Ureter (tissue), 1 donor: ENCODE measurements at places on chromosomes 13 and 19. TPM values are rescaled to one million over a fixed set of nuclear protein-coding genes. Genes with fewer than 3 reads are reported as not detected.
A peak's percentile ranks its signal among the peaks of the same experiment; 100 is the strongest.

DNA sequence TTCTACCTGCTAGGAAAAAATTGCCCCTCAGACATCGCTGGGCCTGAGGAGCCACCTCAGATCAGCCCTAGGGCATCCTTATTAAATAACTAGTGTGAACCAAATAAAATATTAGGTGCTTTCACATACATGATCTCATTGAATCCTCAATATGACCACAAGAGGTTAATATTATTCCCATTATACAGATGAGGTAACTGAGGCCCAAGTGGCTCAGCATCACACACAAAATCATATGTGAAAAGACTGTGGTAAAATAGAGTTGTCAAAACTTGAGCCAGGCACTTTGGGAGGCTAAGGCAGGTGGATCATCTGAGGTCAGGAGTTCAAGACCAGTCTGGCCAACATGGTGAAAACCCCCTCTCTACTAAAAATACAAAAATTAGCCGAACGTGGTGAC is 2.9 kb upstream of the DMKN start:
- DNase-seq: no peak

DNA sequence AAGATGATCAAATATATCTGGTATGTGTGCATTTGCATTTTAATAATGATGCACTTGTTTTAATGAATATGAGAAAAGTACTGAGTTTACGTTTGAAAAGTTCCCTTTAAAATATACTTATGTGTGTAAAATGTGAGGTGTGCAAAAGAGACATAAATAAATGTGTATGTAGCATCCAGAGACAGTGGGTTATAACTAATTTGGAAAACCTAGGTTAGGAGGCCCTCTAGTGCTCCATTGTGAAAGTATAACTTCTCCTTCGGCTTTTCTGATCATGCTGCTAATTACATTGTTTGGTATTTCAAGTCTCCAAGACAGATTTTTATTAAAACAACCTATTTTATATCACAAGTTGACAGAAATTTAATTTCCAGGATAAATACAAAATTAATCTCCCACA is 30.1 kb downstream of the SCEL start:
- no peak for DNase-seq

Gene KLK1
- total RNA-seq: 0.60 TPM

Gene THSD1
- total RNA-seq: 6.0 TPM

Gene NAPA
- total RNA-seq: 158 TPM

DNA sequence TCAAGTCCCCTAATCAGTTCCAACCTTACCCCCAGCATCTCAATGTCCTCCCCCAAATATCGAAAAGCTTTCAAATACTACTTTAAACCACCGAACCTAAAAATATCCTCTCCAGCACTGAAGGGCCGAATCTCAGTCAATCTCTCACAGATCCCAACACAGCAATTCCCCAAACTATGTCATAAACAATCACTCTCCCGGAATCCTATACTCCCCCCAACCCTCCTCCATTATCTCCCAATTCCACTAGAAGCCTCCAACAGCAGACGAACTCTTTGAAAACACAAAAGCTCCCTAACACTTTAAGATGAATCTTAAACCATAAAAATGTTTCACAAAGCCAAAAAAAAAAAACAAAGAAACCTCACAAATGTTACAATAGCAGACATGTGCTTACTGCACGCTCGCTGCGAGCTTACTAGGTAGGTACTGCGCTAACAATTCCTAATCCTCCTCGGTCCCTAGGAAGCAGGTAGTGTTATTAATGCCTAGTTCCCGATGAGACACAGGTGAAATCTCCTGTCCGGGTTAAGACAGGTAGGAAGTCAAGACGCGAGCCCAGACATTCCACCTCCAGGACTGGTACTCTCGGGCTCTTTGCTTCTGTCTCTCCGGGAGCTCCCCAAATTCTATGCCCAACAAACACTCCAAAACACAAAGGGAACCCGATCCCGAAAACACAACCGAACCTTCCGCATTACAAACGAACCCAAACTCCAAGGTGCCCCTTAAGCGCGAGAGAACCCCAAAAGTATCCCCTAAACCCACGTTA is 14.2 kb downstream of the FBXO46 start:
- DNase-seq: peak; percentile 54

DNA sequence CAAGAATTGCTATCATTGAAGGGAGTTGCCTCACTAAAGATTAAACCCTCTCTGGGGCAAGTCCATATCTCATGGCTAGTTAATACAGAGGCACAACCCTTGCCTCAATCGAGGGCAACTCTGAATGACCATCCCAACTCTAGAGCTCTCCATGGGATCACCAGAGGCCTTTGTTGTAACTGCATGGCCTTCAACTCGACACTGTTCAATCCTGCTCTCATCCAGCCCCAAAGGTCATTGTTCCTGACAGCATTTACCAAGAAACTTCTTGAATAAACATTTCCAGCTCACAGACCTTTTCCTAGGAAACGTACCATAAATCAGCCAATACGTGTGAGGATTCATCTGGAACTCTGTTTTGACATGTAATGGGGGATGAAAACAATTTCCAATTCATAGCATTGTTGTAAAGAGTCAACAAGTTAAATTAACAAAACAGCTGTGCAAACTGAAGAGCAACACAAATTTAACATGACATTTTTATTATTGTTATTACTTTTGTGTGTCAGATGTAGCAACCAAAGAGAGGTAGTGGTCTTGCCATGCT is 452.7 kb downstream of the SUCLA2 start:
- no peak for DNase-seq
